T-helper 17 cell (primary cell): ENCODE measurements at places on chromosomes 5 and 9.

- no peak for DNase-seq
These were observed 206.0 kb upstream of the DMRTA1 start for GRCh38 chr9:22240619-22241018.

DNA sequence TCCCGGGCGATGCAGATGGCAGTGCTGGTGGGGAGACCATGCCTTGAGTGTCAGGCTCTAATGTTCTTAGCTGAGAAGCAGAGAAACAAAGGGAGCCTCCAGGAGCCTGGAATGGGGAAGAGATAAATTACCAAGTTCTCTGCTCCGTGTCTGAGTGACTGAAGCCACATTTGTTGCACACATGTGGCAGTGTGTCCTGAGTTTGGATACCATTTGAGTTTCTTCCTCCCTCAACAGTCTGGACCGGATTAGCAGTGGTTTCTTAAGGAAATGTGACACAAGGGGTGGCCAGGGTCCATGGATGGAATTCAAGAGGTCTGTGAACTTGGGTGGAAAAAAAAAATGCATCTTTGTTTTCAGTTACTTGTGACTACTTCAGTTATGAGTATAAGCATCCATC, 50.7 kb upstream of the GARNL3 start:
- no peak for DNase-seq

GRCh38 chr5:137273511-137273910, 225.6 kb downstream of the SPOCK1 start:
- DNase-seq = no peak

GRCh38 chr9:7286101-7286500, 513.5 kb downstream of the DMAC1 start:
- DNase-seq = no peak

DNA sequence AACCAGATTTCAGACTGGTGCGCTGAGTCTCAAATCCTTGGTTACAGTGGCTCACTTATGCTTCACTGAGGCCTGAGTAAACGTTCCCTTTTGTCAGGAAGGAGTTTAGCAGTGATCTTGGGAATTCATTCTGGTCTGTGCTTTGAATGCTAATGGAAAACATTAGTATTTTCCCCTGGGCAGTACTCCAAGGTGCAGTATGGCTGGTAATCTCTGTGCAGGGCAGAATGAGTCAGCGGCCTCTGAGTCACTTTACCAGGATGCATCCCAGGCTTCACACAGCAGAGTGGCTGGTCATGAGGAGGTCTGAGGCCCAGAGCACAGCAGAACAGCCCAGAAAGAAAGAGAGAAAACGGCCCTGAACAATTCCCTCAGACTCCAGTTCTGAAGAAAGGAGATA, 54.0 kb downstream of the PCA3 start:
- DNase-seq = no peak

GRCh38 chr5:156497804-156498208, 170.8 kb downstream of the SGCD start:
- DNase-seq = no peak

GRCh38 chr5:149817539-149818060, 87.5 kb downstream of the PPARGC1B start:
- DNase-seq = no peak

GRCh38 chr9:106526716-106527204, 336.2 kb upstream of the ZNF462 start:
- DNase-seq = no peak

DNA sequence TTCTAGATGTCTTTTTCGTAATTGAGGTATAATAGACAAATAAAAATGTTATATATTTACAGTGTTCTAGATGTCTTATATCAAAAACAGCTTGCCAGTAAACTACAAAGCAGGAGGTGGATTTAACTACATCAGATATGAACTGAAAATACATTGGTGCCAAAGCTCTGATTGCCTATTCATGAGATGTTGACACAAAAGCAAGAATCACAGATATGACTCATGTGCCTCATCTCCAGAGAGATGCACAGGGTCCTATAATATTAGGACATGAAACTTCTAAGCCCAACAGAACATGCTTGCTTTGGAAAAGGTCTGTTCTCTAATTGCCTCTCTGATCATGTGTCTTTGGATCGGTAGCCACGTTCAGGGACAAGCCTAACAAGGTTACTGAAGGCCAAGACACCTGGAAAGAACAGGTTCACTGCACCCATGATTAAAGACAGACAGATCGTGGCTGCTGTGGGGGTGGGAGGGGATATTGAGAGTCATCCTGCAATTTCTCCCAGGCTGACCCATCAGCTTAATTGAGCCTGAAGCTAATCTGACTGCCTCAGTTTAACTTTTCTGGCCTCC, 16.8 kb downstream of the ABCA1 start:
- no peak for DNase-seq

DNA sequence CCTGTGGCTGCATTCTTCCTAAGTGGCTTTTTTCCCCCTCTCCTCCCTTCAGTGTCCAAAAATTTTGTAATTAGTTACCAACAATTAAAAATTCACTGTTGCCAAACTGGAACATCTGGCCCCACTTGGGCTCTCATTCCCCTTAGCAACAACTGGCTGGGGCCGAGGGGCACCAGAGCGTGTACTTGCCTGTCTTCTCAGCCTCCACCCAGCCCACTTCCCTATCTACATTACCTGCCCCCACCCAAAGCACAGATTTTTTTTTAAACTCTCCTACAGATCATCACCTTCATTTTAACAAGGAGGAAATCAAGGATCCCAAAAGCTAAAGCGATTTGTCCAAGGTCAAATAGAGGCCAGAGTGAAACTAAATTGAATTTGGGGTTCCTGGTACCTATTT, 278.8 kb downstream of the EBF1 start:
- no peak for DNase-seq

GRCh38 chr9:135602789-135603481, 36.4 kb downstream of the GLT6D1 start:
- no peak for DNase-seq

DNA sequence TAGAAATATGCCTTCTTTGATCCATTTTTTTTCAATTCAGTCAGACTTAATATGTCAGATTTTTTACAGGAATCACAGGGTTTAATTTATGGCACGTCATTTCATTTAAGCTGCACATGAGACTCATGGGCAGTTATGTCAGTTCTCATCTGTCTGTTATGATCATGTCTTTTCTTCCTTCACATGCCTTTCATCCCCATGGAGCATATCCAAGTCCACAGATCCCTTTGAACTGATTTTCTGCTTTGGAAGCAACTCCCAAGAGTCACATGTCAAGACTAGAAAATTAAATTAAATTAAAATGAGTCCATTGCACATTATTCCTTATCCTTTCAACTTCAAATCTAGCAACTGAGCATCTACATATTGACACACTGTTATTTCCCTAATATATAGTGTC, 1274.0 kb upstream of the C9orf72 start:
- DNase-seq = no peak

GRCh38 chr5:10633271-10634049, 69.6 kb downstream of the ANKRD33B start:
- DNase-seq = no peak

GRCh38 chr9:93660352-93661046, 84.1 kb downstream of the PHF2 start:
- no peak for DNase-seq

DNA sequence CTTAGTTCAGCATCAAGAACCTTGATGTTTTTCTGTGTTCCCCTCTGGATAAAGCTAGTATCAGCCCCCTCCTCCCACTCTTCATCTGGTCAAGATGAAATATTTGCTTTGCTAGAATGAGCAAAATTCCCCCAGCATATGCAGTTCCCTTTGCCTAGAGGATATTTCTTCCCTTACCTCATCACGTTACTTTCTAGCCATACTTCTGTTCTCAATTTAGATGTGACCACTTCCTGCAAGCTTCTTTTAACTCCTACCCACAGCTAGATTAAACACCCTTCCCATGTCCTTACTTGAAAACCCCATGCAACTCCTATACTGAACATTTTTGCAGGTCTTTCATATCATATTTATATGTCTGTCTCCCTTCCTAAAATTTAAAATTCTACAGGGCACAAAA, 178.9 kb upstream of the TUSC1 start:
- no peak for DNase-seq

DNA sequence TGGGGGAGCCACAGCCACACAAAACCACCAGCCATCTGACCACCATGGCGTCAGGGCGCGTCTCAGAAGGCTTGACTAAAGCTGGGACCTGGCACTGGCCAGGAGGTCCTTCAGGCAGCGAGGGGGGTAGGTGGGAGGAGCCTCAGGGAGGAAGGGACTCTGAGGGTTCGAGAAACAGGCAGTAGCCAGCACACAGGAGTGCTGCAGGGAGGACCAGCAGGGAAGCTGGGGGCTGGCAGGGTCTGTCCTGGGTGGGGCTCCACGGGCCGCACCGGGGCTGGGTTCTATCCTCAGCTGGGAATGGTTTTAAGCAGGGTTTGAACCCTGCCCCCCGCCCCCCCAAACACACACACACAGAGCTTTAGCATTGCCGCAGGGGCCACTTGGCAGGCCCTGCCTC, 7.4 kb downstream of the FAM163B start:
- DNase-seq = no peak

DNA sequence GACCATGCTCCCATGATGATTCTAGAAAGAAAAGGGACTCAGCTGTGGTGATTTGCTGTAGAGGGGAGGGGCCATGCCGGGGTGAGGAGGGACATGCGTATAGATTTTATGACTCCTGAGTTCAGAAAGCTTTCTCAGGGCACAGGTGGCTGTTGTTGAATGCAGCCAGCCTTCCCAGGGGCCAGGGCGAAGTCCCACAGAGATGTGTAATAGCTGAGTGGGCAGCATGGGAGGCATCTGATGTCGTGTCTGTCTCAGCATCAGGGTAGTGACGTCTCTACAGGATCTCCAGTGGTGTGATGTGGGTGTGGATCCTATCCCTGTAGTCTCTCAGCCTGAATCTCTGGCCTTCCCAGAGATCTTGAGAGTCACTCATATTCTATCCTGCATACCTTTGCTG, 7.8 kb upstream of the BOD1 start:
- no peak for DNase-seq

- DNase-seq = no peak
These were observed 920.3 kb downstream of the CDH18 start for GRCh38 chr5:19067741-19068140.

DNA sequence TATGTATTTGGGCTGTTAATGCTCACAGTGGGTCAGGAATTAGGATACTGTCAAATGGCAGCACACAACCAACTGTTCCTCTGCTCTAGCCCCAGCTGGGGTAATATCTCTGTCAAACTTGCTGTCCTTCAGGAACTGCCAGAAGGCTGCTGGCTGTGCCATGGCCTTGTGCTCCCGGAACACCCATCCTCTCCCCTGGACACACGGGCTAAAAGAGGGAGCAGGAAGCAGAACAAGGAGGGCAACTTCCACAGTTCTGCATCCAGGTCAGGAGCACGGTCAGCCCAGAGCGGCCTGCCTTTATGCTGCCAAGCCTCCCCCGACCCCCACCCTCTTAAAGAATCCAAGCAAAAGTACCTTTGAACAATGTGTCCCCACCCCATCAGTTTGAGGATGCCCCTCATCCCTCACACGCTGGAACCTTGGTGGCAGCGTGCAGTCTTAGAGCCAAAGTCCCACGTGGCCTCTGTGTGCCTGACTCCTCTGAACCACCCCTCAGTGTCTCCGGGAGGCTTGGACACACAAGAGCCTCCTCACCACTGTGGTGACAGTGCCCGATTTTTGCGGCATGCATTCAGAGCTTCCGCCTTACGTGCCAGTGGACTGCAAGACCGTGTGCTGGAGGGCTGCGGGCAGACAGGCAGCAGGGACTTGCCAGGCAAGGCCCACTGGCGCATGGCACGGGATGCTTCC, 60.8 kb downstream of the PSMB7 start:
- no peak for DNase-seq

DNA sequence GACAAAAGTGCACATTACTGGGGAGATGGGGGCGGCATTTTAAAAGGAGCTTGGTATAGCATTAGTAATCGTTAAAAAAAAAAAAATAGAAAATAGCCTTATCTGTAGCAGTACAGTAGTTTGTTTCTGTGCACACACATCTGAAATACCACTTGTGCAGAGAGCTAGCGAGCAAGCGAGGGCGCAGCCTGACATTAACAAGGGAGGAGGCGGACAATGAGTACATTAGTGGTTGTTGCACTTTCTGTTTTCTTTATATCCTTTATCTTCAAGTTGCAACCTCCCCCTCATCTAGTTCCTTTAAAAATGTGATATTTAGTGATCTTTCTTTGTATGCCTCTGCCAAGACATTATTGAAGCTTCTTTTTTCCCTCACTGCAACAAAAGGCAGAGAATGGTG, 880 bp upstream of the PTPDC1 start:
- DNase-seq = no peak

DNA sequence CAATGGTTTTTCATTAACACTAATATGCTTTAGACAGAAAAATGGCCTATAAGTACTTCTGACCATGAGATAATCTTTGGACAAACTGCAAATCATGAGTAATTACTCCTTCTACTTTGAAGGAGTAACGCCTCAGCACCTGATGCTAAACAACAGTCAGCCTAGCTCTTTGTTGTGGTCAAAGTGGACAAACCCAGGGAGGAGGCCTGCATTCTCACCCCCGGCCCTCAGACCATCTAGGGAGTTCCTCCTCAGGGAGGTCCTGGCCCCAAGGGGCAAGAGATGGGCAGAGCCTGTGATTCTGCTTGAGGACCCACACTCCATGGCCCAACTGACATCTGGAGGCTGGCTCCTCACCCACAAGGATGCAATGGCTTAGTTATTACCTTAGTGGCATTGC, 48.2 kb upstream of the ANGPTL2 start:
- no peak for DNase-seq
